ENCODE measurements at places on chromosomes 3 and 15.

- peaks cover 5% of the 10 kb centered on the region for H3K27me3 ChIP-seq
- no peak for DNase-seq
- no peaks in the 10 kb centered on the region for H3K4me1 ChIP-seq
- H3K36me3 ChIP-seq = no peaks in the 10 kb centered on the region
- H3K4me3 ChIP-seq = no peak overlapping the region
Measured at GRCh38 chr3:62556121-62556815, 182.9 kb upstream of the FEZF2 start.

- peaks cover 43% of the 10 kb centered on the region for H3K27me3 ChIP-seq
- DNase-seq = no peak
- peaks cover 5% of the 10 kb centered on the region for H3K4me1 ChIP-seq
- H3K4me3 ChIP-seq = no peak overlapping the region
- peaks cover 1% of the 10 kb centered on the region for H3K36me3 ChIP-seq
- H3K27ac ChIP-seq = no peak overlapping the region
Measured at GRCh38 chr15:70856884-70857561, 3.1 kb upstream of the LARP6 start.

- no peak for DNase-seq
- no peaks in the 10 kb centered on the region for H3K36me3 ChIP-seq
- H3K27me3 ChIP-seq = no peaks in the 10 kb centered on the region
Measured at GRCh38 chr15:28911310-28911931, 25.6 kb downstream of the APBA2 start.

- no peak overlapping the region for H3K4me3 ChIP-seq
- no peaks in the 10 kb centered on the region for H3K4me1 ChIP-seq
- H3K36me3 ChIP-seq = no peaks in the 10 kb centered on the region
- no peaks in the 10 kb centered on the region for H3K27me3 ChIP-seq
- DNase-seq = no peak
Measured at GRCh38 chr3:138705675-138706074, 97.1 kb downstream of the FAIM start.

GRCh38 chr3:41888368-41889076 lies 73.4 kb downstream of the ULK4 start:
- DNase-seq = no peak
- H3K4me1 ChIP-seq = no peaks in the 10 kb centered on the region
- no peak overlapping the region for H3K27ac ChIP-seq
- H3K36me3 ChIP-seq = peaks cover 9% of the 10 kb centered on the region
- H3K4me3 ChIP-seq = no peak overlapping the region

DNA sequence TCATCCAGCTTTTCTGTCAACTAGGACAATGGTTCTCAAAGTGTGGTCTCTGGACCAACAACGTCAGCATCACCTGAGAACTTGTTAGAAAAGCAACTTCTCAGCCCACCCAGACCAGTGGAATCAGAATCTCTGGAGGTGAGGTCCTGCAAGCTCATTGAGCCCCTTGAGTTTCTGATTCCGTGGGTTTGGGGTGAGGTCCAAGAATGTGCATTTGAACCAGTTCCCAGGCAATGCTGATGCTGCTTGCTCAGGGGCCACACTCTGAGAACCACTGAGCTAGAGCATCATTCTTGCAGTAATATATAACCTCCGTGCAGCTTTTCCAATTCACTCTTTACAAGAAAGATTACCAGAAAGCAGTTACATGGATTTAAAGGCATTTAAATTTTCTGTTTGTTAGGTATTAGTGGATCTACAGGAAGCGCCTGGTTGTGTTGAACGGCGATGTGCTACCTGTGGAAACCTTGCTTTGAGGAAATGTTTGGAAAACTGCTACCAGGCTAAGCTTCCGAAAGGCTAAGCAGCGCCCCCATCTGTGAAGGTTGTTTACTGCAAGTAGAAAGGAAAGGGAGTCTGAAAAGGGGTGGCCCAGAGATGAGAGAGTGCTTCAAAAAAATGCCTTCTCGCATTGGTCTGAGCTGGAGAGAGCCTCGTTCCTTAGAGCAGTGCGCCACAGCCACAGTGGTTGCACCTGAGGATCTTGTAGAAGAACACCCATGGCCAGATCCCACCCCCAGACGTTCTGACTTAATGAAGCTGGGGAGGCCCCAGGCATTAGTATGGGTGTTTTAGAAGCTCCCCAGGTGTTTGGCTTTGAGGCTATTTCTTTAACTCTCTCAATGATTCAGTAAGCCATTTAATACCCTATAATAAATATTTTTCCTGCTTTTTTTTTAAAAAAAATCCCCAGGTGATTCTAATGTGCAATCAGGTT lies 50.0 kb downstream of the RLBP1 start:
- peak; percentile 31 for DNase-seq
- H3K27me3 ChIP-seq = no peaks in the 10 kb centered on the region
- no peak overlapping the region for H3K4me3 ChIP-seq
- no peak overlapping the region for H3K27ac ChIP-seq

GRCh38 chr3:20136231-20136630 lies 49.8 kb downstream of the SGO1 start:
- H3K4me3 ChIP-seq = no peak overlapping the region

GRCh38 chr3:13217736-13218540 lies 144.7 kb upstream of the IQSEC1 start:
- H3K4me1 ChIP-seq = no peaks in the 10 kb centered on the region
- H3K27ac ChIP-seq = no peak overlapping the region
- DNase-seq = no peak
- H3K27me3 ChIP-seq = no peaks in the 10 kb centered on the region

- H3K4me3 ChIP-seq = no peak overlapping the region
- H3K27me3 ChIP-seq = no peaks in the 10 kb centered on the region
- no peak overlapping the region for H3K27ac ChIP-seq
- H3K4me1 ChIP-seq = no peaks in the 10 kb centered on the region
- no peak for DNase-seq
Measured at GRCh38 chr3:194852831-194853508, 167.3 kb downstream of the FAM43A start.

GRCh38 chr3:143810953-143811265 lies 37.4 kb downstream of the SLC9A9 start:
- H3K4me1 ChIP-seq = peaks cover 28% of the 10 kb centered on the region
- H3K36me3 ChIP-seq = no peaks in the 10 kb centered on the region
- H3K27me3 ChIP-seq = no peaks in the 10 kb centered on the region
- no peak overlapping the region for H3K4me3 ChIP-seq
- no peak for DNase-seq

DNA sequence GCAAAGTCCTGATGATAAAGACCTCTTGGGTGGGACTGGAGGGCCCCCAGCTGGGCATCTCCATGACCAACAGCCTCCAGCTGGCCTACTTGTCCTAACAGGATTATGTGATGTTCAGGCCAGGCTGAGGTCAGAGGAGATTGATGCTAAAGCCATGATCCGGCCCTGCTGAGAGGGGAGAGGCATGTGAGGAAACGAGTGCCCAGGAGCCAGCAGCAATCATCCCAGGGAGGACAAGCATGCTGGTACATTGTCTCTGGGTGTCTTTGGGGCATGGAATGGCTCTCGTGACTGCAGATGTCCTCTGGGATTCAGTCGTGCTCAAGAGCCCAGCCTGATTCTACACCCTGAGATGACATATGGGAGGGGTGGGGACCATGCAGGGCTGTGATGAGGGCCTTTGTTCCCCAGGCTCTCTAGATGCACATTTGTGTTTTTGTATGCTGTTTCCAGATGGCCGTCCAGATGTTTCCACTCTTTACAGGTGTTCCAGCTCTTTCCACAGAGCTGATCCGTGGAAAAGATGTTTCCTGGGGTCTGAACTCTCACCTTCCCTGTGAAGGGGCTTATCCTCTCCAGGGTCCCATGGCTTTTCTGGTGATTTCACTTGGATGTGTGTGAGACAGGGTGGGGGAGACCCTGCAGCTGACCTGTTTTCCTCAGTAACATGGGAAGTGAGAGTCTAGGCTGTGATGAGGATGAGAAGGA lies 20.2 kb downstream of the SLC24A1 start:
- no peaks in the 10 kb centered on the region for H3K27me3 ChIP-seq
- no peak overlapping the region for H3K27ac ChIP-seq
- no peaks in the 10 kb centered on the region for H3K36me3 ChIP-seq

DNA sequence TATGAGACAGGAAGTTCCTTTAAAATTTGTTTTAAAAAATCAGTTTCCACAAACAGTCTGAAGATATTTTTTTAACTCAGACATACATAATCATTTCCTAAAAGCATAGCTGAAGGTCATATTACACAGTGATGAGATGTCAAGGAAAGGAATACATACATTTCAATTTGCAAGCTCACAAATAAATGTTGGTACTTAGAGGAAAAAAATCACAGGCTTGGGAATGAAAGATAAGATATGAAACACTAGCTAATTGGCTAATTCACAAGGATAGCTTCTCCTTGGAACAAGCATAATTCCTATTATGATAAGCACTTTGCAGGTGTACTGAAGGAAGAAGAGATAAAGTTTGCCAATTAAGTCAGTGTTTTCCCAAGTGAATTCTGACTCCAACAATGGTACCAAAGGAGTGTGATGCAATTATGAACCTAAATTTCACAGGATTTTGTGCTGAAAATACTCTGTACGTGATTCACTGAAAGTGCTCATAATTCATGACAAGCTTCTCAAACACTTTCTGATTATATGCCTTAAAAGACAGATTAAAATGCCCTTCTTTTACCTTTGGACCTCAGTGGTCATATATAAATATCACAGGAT lies 112.4 kb downstream of the FRMD5 start:
- H3K27ac ChIP-seq = no peak overlapping the region
- no peaks in the 10 kb centered on the region for H3K36me3 ChIP-seq
- H3K4me3 ChIP-seq = no peak overlapping the region
- H3K27me3 ChIP-seq = peaks cover 45% of the 10 kb centered on the region
- H3K4me1 ChIP-seq = no peaks in the 10 kb centered on the region
- no peak for DNase-seq

- H3K36me3 ChIP-seq = no peaks in the 10 kb centered on the region
- H3K27ac ChIP-seq = no peak overlapping the region
- DNase-seq = no peak
- no peaks in the 10 kb centered on the region for H3K4me1 ChIP-seq
Measured at GRCh38 chr3:24911076-24911475, 416.4 kb upstream of the THRB start.

DNA sequence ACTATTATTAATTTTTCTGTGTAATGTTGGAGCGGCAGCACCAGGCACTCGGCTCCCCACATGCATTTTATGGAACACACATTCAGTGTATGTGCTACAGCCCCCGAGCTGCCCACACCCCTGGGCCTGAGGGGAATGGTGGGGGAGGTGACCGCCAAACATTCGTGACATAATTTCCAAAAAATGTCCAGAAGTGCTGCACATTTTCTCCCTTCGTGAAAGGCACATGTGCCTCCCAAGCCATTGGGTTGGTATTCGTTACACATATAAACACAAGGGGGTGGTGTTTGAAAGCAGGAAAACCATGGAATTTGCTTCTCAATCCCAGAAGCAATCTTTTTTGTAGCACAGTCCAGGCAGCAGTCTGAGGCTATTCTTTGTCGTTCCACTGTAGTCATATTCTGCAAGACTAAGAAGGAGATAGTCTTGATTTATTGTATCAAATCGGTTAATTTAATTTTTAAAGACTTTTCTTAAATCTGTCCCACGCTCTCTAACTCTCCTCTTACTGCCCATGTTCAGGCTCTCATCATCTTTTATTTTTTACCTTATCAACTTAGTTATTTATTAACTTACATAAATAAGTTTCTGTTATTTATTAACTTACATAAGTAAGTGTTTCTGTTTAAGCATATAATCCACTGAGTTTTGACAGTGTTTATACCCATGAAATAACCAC lies 39.2 kb upstream of the POLR2M start:
- DNase-seq = no peak
- H3K36me3 ChIP-seq = no peaks in the 10 kb centered on the region
- no peaks in the 10 kb centered on the region for H3K27me3 ChIP-seq
- no peak overlapping the region for H3K4me3 ChIP-seq
- no peak overlapping the region for H3K27ac ChIP-seq
- H3K4me1 ChIP-seq = no peaks in the 10 kb centered on the region

- H3K4me1 ChIP-seq = peaks cover 26% of the 10 kb centered on the region
- no peak for DNase-seq
- no peak overlapping the region for H3K4me3 ChIP-seq
- no peak overlapping the region for H3K27ac ChIP-seq
- H3K36me3 ChIP-seq = peaks cover 13% of the 10 kb centered on the region
Measured at GRCh38 chr15:89998141-89998661, 2.9 kb upstream of the ZNF710 start.

- no peaks in the 10 kb centered on the region for H3K4me1 ChIP-seq
- H3K4me3 ChIP-seq = no peak overlapping the region
- H3K36me3 ChIP-seq = no peaks in the 10 kb centered on the region
- no peak for DNase-seq
- no peak overlapping the region for H3K27ac ChIP-seq
Measured at GRCh38 chr3:63067999-63068645, 192.9 kb upstream of the CADPS start.

GRCh38 chr3:72517336-72517735 lies 330.9 kb downstream of the SHQ1 start:
- no peak overlapping the region for H3K4me3 ChIP-seq
- DNase-seq = no peak
- H3K4me1 ChIP-seq = peaks cover 42% of the 10 kb centered on the region
- peaks cover 3% of the 10 kb centered on the region for H3K36me3 ChIP-seq
